ENCODE measurements at places on chromosomes 4 and X.
A peak's percentile ranks its signal among the peaks of the same experiment; 100 is the strongest.

- DNase-seq = no peak
These were observed 268.9 kb downstream of the ASMT start for GRCh38 chrX:1883772-1884171.

- no peak for DNase-seq
These were observed 66.1 kb downstream of the KLHL4 start for GRCh38 chrX:87583679-87584078.

- no peak for DNase-seq
These were observed 180.7 kb downstream of the AR start for GRCh38 chrX:67724359-67725110.

DNA sequence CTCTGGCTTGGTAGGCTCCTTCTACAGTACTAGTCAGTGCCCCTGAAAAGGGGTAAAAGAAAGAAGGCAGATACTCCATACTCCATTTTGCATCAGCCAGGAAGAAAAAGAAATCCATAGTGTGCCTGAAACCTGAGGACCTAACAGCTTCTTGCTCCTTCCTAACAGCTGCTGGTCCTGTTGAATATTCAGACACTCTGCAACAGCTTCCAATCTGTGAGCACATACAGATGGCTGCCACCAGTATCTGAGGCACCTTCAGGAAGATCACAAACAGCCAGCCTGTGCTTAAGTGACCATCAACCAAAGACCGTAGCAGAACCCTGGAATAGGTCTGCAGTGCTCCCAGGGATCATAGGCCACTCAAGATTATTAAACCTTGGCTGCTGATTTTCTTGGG lies 4.3 kb downstream of the GIMD1 start:
- DNase-seq = no peak

GRCh38 chrX:1026263-1027015 lies 186.0 kb downstream of the CRLF2 start:
- no peak for DNase-seq

DNA sequence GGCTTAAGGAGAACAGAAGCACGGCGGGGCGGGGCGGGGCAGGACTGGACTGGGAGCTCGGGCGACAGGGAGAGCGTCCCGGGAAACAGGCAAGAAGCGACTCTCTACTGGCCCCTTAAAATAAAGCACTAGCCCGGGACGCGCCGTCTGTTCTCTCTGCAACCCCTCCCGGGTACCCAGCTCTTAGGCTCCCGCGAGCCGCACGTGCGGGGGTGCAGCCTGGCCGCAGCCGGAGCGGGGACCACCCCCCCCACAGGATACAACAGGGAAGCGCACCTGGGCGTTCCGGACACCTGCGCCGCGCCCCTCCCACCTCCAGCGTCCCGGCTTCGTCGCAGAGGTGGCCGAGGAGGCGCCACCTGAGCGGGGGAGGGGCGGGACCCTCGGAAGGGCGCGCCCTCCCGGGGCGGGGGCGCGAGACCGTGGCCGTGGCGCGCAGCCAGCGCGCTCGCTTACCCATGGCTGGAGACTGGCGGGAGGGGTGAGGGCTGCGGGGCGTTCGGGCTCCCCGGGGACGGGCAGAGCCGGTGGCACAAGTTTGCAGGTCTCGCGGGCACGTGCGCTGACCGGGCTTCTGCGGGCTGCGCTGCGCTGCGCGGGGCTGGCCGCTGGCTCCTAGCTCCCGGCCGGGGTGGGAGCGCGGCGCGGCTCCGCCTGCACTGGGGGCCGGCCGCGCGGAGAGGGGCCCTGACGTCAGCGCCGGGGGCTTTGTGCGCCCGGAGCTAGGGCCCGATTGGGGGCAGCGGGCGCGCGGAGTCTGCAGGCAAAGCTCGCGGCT lies 91.5 kb downstream of the GEMIN8 start:
- peak; percentile 58 for DNase-seq

DNA sequence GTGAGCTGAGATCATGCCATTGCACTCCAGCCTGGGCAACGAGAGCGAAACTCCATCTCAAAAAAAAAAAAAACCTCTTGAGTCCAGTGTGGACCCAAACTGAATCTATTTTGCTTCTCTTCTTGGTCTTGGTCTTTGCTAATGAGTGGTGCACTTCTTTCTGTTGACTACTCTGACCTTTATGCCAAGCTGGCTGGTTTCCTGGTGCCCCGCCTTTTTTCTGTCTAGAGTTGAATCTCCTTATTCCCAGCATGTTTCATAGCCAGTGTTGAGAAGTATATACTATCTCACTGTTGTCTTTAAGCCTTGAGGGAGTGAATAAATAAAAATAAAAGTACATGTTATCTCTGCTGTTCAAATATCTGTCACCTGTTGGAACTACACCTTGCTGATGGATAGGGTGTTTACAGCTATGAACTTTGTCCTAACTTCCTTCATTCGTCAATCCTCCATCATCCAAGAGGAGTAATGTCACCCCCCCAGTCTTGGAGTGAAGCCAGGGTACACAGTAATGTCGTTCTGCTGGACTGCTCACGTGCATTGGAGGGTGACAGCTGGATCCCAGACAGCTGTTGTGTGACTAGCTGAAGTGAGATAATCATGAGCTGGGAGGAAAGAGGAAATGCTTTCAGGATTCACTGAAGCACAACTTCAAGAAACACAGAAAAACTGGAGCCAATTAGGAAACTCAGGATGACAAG lies 99.3 kb upstream of the PRKG2 start:
- DNase-seq = peak; percentile 53

GRCh38 chrX:104137496-104137895 lies 19.3 kb downstream of the SLC25A53 start:
- no peak for DNase-seq

GRCh38 chrX:41259516-41259915 lies 74.4 kb upstream of the DDX3X start:
- DNase-seq = no peak

GRCh38 chr4:143251779-143252178 lies 67.1 kb downstream of the USP38 start:
- no peak for DNase-seq

- DNase-seq = no peak
These were observed 27.6 kb downstream of the HPGD start for GRCh38 chr4:174494726-174495125.

GRCh38 chr4:83237591-83237990 lies 47.0 kb downstream of the COQ2 start:
- no peak for DNase-seq

- DNase-seq = no peak
These were observed 944.9 kb downstream of the TECRL start for GRCh38 chr4:63464393-63464792.

DNA sequence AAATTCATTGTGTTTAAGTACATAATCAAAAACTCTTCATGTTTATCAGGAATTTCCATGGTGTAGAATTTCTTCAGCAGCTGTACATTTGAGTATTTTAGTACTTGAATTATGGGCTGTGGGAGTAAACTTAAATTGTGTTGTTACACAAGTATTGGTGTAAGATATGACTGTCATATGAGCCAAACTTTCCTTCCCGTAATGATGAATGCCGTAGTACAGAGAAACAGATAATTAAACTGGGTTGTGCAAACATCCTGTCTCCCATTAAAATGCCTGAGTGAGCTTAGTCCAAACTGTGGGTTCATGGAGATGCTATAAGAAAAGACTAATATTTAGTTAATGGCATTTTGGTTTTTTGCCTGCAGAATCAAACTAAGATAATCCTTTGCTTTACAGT lies 159.2 kb downstream of the SLC4A4 start:
- DNase-seq = no peak

GRCh38 chr4:173538148-173538908 lies 8.3 kb upstream of the HAND2 start:
- DNase-seq = peak; percentile 65

GRCh38 chrX:12950851-12951594 lies 23.9 kb upstream of the TMSB4X start:
- DNase-seq = no peak

GRCh38 chrX:30414144-30414543 lies 105.0 kb upstream of the NR0B1 start:
- no peak for DNase-seq

DNA sequence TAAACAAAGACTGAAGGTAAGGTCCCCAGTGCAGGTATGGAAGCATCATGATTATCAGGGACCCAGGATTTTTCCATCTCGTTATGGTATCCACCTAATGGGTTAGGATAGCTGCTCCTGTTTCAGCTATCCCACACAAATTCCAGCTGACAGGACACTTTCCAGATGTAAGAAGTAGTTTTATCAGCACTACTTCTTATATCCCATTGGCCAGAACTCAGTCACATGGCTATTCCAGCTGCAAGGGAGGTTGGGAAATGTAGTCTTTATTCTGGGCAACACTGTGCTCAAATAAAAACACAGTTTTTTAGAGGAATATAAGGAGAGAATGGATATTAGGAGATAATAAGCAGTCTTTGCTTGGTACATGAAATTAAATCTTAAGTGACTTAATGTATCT lies 96.7 kb downstream of the SRPX start:
- DNase-seq = no peak

- no peak for DNase-seq
These were observed 138.4 kb upstream of the HCCS start for GRCh38 chrX:10972706-10973105.

DNA sequence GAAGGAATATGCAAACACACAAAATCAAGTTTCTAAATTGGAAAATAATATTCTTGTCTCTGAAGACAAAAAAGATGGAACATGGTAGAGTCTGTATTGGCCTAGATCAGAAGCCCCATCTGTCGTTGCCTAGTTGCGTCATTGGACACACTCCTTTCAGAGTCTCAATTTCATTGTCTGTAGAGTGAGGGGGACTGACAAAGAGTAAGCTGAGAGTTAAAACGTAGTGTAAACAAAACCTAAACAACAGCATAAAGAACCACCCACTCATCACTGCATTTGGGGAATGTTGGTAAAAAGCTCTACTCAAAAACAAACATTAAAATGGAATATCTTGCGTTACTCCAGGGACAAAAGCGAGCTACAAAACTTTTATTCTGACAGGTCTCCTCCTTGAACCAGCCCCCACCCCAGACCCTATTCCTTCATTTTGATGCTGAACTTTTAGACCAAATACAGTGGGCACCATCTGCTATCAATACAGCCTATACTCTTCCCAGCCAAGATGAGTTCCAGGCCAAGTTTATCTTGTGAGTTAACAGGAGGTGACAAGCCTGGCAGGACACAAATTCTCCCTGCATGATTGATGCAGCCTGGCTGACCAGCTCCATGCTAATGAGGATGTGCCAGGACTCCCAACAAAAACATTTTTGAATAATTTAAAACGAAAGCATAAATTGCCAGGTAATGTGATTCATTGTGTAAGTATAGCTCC lies 125.2 kb downstream of the COL25A1 start:
- no peak for DNase-seq

- no peak for DNase-seq
These were observed 84.7 kb upstream of the RAPGEF2 start for GRCh38 chr4:159018062-159018629.

- DNase-seq = peak; percentile 57
These were observed 27.7 kb downstream of the FBXO8 start for GRCh38 chr4:174255786-174256185.

- DNase-seq = no peak
These were observed 77.7 kb upstream of the INTU start for GRCh38 chr4:127555106-127555505.

DNA sequence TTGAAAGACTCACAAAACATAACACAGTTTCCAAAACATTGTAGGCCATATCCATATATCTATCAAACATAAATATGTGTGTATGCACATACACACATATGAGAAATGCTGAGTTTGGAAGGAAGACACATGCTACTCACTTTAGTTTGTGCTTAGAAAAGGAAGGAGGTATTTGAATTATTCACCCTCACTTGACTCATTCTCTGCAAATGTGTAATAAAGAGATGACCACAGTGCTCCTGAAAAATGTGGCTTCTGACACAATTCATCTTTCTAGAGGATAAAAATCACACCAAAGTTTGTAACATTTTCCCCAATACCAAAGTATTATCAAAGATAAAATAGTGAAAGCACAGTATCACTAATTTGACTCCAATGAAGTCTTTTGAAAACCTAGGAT lies 950.1 kb downstream of the FAT4 start:
- DNase-seq = no peak

DNA sequence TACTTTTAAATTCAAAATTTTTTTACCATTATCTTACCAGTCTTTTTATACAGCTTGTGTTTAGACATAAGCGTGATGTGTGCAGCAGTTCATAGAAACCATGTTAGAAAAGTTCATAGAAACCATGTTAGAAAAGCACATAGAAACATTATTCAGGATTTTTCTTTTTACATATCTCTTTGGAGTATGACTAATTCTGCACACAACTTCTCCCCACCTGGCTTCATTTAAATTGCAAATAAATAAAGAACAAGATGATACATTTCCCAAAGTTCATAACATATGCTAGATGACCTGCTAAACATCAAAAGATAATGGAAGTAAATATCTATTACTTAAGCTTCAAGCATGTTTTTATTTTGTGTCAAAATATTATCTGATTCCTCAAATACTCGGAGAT lies 201.9 kb downstream of the BANK1 start:
- DNase-seq = no peak

- peak; percentile 55 for DNase-seq
These were observed 119.5 kb upstream of the LIMCH1 start for GRCh38 chr4:41418444-41418843.

- DNase-seq = no peak
These were observed 95.3 kb downstream of the ZAR1 start for GRCh38 chr4:48585401-48585800.

- peak; percentile 34 for DNase-seq
These were observed 180.2 kb upstream of the EOLA2 start for GRCh38 chrX:150118476-150118875.

DNA sequence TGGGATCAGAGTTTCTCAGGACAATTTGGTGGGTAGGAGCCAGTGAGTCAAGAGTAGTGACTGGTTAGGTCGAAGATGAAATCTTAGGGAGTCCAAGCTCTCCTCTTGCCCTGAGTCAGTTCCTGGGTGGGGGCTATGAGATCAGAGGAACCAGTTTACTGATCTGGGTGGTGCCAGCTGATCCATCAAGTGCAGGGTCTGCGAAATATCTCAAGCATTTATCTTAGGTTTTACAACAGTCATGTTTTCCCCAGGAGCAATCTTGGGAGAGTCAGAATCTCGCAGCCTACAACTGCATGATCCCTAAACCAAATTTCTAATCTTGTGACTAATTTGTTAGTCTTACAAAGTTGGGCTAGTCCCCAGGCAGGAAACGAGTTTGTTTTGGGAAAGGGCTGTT lies 1833.2 kb upstream of the PCDH7 start:
- no peak for DNase-seq

DNA sequence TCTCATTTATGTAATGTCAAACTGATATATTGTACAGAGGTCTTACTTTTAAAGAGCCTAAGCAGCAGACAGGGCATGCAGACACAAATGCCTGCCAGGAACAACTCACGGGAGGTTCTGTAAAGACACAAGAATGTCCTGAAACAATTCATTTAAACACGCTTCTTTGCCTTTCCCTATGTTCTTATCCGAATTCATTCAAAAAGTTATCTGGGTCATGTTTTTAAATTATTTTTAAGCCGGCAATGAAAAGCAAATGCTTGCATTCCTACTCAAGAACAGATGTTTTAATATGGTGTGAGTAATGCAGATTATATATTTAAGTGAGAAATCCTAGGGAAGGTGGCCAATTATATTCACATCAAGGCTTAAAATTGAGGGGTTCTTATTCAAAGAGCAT lies 192.6 kb downstream of the PDGFC start:
- DNase-seq = no peak

- no peak for DNase-seq
These were observed 120.1 kb downstream of the NKX6-1 start for GRCh38 chr4:84378983-84379382.

Measured in left hindlimb (tissue), 1 donor.